ENCODE measurements at places on chromosomes 5 and 9.

DNA sequence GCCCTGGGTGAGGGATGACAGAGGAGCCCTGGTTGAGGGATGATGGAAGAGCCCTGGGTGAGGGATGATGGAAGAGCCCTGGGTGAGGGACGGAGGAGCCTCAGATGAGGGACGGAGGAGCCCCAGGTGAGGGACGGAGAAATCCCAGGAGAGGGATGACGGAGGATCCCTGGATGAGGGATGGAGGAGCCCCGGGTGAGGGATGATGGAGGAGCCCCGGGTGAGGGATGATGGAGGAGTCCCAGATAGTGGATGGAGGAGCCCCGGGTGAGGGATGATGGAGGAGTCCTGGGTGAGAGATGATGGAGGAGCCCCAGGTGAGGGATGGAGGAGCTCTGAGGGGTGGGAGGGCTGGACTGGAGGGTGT is 10.9 kb downstream of the PHF2 start:
- DNase-seq = no peak

- DNase-seq = no peak
These were observed 472.6 kb downstream of the PRR16 start for GRCh38 chr5:120936652-120937051.

DNA sequence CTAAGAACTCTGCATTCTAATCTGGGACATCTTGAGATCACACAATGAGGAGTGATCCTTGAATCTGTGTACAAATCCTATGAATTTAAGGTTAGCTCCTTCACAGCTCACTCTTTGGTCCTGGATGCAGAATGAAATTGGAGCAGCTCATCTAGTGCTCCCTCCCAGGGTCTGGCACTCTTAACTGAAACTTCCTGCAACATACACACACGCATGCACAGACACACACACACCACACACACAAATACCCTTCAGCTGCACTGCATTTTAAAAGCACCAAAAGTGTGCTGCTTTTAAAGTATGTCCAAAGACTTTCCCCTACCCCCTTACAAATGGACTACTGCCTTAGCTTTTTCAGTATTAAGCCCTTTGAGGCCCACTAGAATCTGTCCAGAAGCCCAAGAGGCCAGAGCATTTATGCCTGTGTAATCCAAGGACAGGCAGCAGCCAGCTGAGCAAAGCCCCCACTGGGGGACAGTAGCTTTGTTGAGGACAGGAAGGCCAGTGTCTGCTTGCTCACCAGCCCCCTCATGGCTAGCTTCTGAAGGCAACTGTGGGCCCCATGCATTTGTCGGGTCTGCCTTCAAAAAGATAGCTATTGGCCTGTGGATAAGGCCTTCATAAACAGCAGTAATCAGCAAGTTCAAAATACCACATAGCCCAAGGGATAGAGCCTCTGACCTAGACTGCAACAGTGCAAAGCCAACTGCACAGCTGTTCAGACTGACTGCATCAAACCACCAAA is 43.6 kb downstream of the CDO1 start:
- DNase-seq = no peak

DNA sequence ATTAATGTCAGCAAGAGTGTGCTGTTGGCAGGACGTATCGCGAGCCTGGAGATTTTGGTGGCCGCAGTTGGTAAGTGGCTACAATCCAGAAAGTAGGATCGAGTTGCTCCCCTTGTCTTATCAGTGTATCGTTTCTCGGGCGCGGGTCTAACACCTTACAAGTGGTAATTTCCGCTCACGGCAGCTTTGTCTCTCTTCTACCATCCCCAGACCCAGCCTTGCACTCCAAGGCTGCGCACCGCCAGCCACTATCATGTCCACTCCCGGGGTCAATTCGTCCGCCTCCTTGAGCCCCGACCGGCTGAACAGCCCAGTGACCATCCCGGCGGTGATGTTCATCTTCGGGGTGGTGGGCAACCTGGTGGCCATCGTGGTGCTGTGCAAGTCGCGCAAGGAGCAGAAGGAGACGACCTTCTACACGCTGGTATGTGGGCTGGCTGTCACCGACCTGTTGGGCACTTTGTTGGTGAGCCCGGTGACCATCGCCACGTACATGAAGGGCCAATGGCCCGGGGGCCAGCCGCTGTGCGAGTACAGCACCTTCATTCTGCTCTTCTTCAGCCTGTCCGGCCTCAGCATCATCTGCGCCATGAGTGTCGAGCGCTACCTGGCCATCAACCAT is 1.1 kb downstream of the PTGER4 start:
- no peak for DNase-seq

DNA sequence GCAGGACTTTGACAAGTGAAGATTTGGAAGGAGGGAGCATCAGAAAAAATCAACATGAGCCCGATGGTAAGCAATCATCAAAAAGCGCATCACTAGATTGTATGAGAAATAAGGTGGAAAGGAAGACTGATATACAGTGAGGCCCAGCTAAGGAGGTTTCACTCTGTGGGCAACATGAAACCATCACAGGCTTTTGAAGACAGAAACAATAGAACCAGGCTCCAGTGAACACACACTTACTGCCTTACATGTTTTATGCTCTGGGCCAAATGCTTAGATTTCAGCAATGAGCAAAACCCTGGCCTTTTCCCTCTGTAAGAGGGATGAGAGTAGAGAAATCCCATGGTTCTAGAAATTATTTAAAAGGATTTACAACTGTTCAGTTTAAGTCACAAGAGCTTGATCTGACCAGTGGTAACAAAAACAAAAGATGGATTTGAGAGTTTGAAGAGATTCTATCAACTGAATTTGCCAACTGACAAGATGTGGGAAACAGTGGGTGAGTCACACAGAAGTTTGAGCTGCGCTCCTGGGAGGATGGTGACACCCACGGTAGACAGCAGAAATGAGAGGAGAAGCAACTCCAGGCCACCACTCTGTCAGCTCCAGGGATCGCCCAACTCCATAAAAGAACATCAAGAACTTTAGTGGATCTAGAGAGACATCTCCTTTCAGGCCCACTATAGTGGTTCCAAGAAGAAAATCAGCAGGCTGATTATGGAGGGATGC is 261.8 kb downstream of the MCTP1 start:
- no peak for DNase-seq

GRCh38 chr5:32355686-32356085 is 42.9 kb upstream of the MTMR12 start:
- no peak for DNase-seq

GRCh38 chr5:40823459-40823858 is 11.6 kb downstream of the RPL37 start:
- DNase-seq = no peak

DNA sequence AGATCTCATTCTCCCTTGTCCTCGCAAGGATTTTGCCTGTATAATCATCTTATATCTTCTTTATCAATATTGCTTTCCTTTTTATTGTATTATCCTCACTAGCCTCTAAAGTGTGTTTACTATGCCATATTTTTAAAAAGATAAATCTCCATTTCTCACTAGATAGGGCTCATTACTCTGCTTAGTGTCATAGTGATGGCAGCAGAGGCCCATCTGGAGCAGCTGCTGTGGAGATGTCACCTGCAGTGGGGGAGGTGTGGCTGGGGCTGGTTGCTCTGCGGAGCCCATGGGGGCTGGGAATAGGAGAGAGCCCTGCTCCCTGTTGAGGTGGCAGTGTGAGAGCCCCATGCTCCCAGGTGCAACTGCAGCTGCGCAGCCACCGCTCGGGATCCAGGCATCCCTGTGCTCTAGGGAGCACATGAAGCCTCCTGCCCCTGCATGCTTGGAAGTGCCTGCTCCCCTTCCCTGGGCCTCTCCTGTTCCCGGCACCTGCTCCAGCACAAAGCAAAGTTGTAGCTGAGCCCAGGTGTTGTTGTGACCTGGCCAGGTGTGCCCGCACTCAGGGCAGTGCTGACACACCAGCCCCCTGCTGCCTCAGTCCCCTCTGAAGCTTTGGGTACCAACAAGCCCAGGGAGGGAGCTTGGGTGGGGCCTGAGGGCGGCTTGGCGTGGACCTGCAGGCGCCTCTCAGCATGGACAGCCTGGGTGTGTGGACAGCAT is 144.6 kb upstream of the MRPS30 start:
- DNase-seq = no peak

DNA sequence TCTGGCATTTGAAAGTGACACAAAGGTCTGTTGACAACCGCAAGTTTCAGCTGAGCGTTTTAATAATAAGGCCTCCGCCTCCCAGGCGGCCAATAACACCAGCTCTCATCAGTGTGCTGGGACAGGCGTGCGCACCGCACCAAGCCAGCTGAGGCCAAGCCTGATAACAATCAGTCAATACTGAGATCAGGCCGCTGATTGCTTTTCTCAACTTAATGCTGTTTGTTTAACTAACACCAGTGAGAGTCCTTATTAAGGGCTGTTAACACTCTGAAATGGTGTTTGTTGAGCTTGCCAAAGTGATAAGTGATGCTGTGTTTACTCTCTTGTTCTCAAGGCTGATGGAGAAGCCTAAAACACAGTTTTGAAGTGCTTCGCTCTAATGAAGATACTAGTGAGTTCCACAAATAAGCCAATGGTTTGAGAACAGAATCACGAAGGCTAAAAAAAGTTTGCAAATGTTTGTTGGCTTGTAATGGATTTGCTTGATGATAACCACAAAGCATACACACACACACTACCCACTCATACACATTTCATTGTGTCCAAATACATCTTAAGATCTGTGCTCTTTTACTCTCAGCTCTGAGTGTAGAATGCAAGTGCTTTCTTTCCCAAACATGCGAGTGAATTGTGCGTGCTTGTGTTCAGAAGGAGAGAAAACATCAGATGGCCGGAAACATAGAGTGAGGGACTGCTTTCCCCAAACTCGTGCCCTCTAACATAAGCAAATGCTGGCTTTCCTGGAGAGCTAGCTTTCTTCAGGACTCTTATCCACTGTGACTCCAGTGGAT is 330.4 kb upstream of the KLF4 start:
- DNase-seq = no peak

DNA sequence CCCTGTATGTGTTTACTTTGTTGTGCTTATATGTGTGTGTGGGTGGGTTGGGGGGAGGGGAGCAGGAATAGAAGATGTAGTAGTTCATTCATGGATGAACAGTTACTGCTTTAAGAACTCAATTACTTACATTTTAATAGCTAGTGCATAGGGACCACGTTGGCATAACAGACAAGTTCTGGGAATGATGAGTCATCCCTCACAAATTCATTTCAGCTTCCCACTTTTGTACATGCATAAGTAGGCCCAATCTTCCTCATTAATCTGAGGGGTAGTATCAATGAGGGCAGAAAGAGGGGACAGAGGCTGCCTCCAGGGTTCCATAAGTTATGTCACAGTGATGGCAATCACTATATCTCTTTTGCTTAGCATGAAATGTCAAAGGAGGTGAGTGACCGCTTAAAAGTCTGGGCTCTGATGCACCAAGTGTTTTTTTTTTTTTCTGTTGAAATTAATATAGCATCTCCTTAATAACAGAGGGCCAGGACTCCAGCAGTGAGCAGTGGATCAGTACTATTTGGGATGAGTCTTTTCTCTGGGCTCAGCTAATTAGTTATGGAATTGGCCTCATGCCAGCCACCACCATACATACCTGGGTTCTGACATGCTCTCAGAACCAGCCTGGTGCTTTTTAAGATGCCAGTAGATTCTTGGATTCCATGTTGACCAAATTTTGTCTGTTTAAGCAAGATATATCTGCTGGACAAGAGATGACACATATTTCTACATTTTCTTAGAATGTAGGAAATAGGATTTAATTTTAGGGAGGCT is 37.1 kb downstream of the PRDM6 start:
- DNase-seq = no peak

- no peak for DNase-seq
These were observed 546.1 kb downstream of the NR2F1-AS1 start for GRCh38 chr5:93034621-93035590.

GRCh38 chr5:107670087-107670931 is 428 bp downstream of the EFNA5 start:
- DNase-seq = peak; percentile 63

DNA sequence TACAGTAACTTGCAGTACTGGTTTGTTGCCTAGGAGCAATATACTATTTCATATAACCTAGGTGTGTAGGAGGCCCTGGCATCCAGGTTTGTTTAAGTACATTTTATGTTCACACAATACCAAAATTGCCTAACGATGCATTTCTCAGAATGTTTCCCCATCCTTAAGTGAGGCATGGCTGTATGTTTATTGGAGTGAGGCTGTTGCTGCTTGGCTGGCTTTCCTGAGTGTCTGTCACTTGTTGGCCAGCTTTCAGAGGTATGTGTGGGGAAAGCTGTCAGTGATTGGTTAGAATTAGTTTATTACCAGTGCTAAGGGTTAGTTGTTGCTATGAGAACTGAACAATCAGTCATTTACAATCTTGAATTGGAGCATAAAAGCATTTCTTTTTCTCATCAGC is 154.1 kb upstream of the CDH12 start:
- DNase-seq = no peak

- no peak for DNase-seq
These were observed 357.1 kb downstream of the TRIM32 start for GRCh38 chr9:117044241-117044640.

DNA sequence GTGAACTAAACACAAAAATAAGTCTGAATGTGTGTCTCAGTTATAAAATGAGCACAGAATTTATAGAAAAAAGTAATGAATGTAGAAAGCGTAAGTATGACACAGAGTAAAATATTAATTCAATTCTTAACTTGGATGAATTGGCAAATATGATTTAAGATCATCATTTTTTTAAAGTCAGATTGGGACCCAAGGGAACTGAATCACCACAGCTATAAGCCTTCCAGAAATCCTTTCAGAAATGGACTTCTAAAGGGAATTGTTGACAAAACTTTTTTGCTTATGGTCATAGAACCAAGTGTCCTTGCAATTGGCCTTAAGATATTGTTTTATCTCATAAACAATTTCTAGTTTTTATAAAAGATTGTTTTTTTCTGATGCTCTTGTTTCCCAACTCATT is 495.1 kb upstream of the DAB2 start:
- DNase-seq = no peak

GRCh38 chr9:135498381-135499126 is 1.9 kb upstream of the MRPS2 start:
- no peak for DNase-seq

- no peak for DNase-seq
These were observed 101.5 kb downstream of the DENND1A start for GRCh38 chr9:123828449-123828848.

DNA sequence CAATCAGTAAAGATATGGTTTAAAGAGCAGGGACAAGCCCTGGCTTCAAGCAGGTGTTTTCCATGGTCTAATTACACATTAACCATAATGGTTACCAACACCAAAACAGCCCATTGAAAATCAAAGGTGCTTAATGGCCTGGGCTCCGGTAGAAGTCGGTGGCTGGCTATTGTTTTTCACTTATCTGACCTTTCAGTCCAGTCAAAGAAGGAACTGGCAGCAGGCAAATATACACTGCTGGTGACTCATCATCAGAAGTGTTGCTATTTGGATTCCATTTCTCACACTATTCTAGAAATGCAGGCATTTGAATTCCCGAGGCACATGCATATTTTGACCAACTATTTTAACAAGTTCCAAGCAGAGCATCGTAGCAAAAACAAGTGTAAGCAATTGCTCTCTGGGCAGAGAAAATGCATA is 26.3 kb upstream of the GABRP start:
- DNase-seq = no peak

- no peak for DNase-seq
These were observed 326 bp downstream of the RIGI start for GRCh38 chr9:32525709-32526030.

GRCh38 chr9:127989094-127989493 is 8.3 kb upstream of the EEIG1 start:
- DNase-seq = no peak

- no peak for DNase-seq
These were observed 411.0 kb downstream of the MAT2B start for GRCh38 chr5:163916376-163916775.

- DNase-seq = no peak
These were observed 32.1 kb downstream of the FOXI1 start for GRCh38 chr5:170137694-170138214.

All from NCI-H2171 (cell line).